COR-L47 (cell line): ENCODE measurements at places on chromosomes 2 and 18.

DNA sequence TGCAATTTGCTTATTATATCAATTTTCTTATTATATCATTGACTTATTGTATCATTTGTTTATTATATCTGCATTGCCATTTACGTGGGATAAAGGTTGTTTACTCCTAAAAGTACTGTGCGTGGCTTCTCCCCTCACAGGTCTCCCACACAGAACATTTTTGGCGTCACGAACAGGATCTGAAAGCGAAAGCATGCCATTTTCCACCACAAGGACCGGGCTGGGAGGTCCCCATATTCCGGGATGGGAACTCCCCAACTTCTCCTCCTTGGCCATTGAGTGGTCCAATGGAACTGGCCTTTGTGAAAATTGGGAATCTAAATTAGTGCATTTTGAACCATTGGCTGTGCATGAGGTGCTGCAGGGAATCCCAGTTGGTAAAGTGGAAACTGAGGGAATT is 4.8 kb upstream of the DSG2 start:
- no peak for DNase-seq

DNA sequence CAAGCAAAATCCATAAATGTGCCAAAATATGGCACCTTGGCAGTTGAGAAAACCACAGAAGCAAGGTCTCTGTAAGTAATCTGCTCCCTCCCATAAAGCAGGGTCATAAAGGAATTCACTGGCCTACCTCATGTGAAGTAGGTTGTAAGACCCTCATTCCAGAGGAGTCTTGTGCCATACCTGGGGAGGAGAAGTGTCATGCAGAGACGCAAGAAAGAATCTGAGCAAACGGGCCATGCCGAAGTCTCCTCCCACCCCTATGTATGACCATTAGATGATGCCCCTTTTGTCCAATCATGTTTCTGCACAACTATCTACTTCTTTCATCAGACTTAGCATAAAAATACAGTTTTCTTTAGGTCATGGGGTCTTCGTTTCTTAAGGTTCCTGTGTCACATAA is 14.6 kb downstream of the NMUR1 start:
- no peak for DNase-seq

DNA sequence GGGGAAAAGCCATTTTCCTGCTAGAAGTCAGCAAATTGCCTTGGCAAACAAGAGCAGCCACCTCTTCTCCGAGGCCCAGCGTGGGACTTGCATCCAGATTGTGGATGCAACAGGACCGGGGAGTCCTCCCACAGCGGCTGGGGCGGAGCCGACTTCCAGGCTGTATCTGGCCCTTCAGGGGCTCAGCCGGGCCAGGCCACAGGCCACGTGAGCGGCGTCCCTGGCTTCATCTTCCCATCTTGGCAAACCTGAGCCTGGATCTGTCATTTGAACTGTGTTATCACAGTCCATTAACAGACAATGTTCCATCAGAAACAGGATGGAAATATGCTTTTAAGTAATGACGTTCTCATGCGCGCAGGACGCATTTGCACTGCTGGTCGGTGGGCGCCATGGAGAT is 483.5 kb upstream of the SALL3 start:
- DNase-seq: no peak

DNA sequence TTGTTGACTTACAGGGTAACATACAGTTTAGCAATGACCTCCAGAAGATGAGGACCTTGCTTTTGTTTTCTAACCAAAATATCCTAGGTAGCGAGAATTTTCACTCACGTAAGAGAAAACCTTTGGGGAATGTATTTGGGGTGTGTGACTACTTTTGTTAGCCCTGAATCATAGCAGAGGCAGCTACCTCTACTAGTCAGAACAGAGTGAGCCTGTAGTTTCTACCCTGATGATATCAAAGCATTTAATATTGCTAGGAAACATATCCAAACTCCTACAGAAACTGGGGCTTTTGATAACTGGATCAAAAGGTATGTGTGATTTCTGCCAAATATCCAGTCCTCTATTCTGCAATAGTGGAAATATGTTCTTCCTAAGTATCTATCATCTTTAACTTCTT is 462.6 kb upstream of the ZEB2 start:
- DNase-seq: no peak

- DNase-seq: no peak
Observed at GRCh38 chr2:96875498-96876268, 5.8 kb upstream of the SEMA4C start.

- DNase-seq: no peak
Observed at GRCh38 chr2:222878877-222879603, 18.2 kb downstream of the ACSL3 start.
